NCI-H2029 (cell line): ENCODE measurements at places on chromosomes 11 and 22.
A peak's percentile ranks its signal among the peaks of the same experiment; 100 is the strongest.

GRCh38 chr11:19951558-19952115 is 208.6 kb downstream of the DBX1 start:
- peak; percentile 59 for DNase-seq

- DNase-seq = no peak
These were observed 7.3 kb downstream of the PARVB start for GRCh38 chr22:44031158-44031952.

DNA sequence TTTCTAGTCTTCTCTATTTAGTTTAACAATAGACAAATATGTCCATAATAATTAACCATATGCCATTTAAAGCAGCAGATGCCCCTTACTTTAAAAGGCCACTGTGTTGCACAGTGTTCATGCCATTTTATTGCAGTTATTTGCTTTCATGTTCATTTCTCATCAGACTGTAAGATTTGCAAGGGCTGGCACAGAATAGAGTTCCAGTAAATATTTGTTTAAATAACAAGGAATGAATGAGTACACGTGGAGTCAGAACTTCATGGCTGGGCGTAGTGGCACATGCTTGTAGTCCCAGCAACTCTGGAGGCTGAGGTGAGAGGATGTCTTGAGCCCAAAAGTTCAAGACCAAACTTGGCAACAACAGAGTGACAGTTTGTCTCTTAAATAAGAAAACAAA is 1228.6 kb downstream of the LRRC4C start:
- no peak for DNase-seq

GRCh38 chr11:78253797-78254196 is 65.1 kb downstream of the USP35 start:
- no peak for DNase-seq

- no peak for DNase-seq
These were observed 115.7 kb upstream of the C11orf87 start for GRCh38 chr11:109306322-109306721.

GRCh38 chr11:61814247-61814957 is 2.4 kb downstream of the FADS1 start:
- no peak for DNase-seq

DNA sequence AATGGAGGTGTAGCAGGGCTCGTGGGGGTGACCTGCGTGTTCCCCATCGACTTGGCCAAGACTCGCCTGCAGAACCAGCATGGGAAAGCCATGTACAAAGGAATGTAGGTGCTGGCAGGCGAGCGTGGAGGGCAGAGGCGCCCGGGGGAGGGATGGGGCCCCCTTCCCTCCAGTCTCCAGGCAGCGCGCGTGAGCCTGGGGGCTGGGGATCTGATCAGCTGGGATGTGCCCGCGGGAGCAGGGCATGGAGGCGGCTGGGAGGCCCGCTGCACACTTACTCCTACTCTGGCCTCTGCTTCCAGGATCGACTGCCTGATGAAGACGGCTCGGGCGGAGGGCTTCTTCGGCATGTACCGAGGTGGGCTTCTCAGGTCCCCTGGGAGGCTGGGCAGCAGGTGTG is 17.8 kb downstream of the SLC25A18 start:
- DNase-seq = no peak

GRCh38 chr11:68282141-68282860 is 10.5 kb upstream of the C11orf24 start:
- DNase-seq = no peak

GRCh38 chr11:60769273-60769672 is 12.6 kb downstream of the MS4A15 start:
- DNase-seq = no peak

- no peak for DNase-seq
These were observed 11.3 kb downstream of the PLAAT2 start for GRCh38 chr11:63551889-63552266.

GRCh38 chr11:95917193-95918036 is 6.5 kb downstream of the MTMR2 start:
- DNase-seq = peak; percentile 67

- DNase-seq = no peak
These were observed 20.6 kb upstream of the DAGLA start for GRCh38 chr11:61659413-61660196.

GRCh38 chr22:17194213-17194612 is 25.0 kb downstream of the ADA2 start:
- no peak for DNase-seq

GRCh38 chr11:118434553-118435289 is 1.6 kb upstream of the KMT2A start:
- no peak for DNase-seq

DNA sequence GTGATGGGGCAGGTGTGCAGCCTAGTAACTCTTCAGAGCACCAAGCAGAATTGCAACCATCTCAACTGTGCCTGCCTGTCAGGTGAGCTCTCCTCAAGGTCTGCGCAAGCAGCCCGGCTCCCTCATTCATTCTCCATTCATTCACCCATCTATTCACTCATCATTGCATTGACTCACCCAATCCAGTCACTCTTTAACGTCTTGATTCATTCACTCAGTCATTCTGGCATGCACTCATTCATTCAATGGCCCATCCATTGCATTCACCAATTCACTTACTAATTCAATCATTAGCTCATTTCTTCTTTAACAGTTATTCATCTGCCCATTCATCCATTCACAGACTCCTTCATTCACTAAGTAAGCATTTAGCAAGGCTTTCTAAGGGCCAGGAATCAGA is 111.8 kb downstream of the PDE2A start:
- DNase-seq = no peak
